ENCODE measurements at places on chromosomes 5 and 9. TPM values are rescaled to one million over a fixed set of nuclear protein-coding genes. Genes with fewer than 3 reads are reported as not detected.

TERT gene
- 10.1 TPM for total RNA-seq

SEMA5A gene
- total RNA-seq, result not detected

PCDHA1 gene
- total RNA-seq, result not detected

ITGA1 gene
- 1.6 TPM for total RNA-seq

GRCh38 chr9:110936719-110937452 is 101.4 kb downstream of the LPAR1 start:
- no peak for DNase-seq

DNA sequence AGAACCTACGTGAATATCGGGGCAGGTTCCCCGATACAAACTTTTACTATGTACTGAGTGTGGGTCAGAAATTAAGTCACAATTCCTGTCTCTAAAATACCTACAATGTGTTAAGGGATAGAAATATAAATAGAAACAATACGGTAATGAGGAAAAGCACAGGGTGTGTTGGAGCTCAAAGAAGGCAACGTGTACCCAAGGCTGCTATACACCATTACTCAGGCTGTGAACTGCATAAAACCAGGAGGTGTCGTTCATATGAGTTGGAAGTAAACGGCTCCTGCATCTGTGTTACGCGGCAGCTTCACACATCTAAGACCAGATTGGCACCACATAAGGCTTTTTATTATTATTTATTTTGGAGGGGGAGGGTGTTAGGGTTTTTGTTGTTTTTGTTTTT is 50.1 kb upstream of the TRPM3 start:
- no peak for DNase-seq

GRCh38 chr9:11833056-11833455 is 860.1 kb upstream of the TYRP1 start:
- no peak for DNase-seq

Data from activated CD4-positive, alpha-beta T cell treated with anti-CD3 and anti-CD28 coated beads, Interleukin-2, amount 10 ng/mL, durations not matched to agents 24 days and 14 days (primary cell).